ENCODE measurements at places on chromosomes 5 and 9.

DNA sequence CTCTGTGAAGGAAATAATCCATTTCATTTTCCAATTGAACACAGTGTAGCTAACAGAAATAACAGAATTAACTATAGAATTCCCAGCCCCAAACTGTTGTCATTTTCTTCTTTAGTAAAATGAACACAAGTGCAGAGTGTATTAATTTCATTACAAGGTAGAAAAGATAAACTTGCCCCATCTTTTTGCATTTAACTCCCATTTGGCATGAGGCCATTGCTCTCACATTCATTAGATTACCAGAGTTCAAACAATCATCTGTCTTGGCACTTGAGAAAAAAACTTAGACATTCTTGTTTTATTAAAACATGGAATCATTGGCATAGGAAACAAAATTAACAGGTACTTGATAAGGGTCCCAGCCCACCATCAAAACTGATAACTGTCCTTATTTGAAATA is 821.5 kb upstream of the C9orf72 start:
- no peak for DNase-seq

GRCh38 chr9:91001146-91001611 is 199.6 kb downstream of the SYK start:
- DNase-seq, result no peak

DNA sequence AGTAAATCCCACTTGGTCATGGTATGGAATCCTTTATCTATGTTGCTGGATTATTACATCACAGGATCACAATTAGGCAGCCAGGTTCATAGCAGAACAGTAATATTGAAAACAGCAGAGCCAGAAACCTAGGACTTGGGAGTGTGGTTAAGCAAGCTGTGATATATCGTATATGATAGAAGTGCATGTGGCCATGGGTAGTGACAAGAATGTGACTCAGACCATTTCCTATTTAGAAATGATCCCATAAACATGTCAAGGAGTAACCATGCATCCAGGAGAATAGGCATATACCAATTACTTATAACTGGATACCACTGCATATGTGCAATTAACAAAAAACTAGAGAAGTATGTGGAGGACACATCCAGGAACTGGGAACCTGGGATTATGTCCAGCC is 31.2 kb downstream of the AMBP start:
- DNase-seq, result no peak

DNA sequence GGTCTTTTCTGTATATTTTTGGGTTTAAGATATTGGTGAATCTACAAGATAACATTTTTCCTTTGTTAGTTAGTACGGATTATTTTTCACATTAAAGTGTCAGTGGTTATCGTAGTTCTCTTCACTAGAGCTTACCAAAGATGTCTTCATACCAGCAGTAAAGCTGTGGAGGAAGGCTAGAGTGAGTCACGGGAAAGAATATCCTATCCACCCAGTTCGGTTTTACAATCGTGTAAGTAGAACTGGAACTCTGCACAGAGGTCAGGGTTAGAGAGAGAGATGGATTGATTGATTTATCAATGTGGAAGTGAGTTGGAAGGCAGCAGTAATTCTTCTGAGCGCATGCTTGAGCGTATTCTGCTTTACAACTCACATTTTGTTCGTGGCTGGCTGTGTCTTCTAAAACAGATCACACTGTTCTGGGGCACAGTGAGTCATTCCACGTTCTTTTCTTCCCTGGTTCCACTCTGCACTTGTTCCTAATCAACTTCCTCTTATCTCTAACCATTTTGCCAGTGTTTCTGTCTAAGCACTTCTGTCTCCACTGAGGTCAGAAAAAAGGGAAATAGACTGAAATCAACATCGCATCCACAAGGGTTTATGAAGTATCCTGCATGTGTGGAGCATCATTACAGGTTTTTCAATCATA is 86.5 kb upstream of the ARRDC3 start:
- no peak for DNase-seq

DNA sequence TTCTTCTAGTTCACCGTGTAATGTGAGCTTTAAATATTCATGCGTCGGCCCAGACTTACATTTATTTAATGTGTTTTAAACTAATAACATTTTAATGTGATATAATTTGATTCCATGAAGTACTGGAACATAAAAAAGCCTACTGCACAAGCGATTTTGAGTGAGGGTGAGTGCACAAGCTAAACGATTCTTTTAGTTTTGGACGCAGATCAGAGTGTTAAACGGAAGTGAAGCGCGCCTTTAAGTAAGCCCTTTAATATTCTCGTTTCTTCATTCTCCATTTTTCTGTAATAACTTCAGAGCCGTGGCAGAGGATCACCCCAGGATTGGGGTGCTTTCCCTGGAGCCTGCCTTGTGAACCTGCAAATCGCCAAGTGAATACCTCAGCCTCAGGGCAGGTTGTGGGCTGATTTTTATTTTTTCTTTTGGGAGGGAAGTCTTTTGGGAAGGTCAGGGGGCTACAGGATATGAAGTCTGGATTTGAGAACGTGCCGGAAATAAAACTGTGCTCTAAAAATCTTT is 4.9 kb upstream of the PAX5 start:
- DNase-seq, result no peak

DNA sequence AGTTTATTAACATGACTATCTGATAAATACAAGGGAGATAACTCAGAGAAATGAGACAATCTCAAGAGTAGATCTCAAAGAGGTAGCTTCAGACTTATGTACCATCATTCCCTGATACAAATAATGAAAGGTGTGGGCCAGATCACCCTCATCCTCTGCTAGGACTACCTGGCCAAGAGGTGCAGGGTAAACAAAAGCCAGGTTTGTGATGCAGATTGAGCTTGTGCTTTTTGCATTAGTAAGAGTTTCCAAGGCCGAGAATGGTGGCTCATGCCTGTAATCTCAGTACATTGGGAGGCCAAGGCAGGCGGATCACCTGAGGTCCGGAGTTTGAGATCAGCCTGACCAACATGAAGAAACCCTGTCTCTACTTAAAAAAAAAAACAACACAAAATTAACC is 8.9 kb upstream of the SPIN1 start:
- DNase-seq, result no peak
